Subcutaneous preadipocyte (primary cell): ENCODE measurements at places on chromosomes 2 and 18. TPM values are rescaled to one million over a fixed set of nuclear protein-coding genes. Genes with fewer than 3 reads are reported as not detected.

POTEF gene
- not detected in 2 replicates for total RNA-seq

CCDC68 gene
- total RNA-seq = 1.5 and 2.0 TPM in 2 replicates

HAT1 gene
- 35.6 and 42.2 TPM in 2 replicates for total RNA-seq

SP5 gene
- not detected in 2 replicates for total RNA-seq

REG1B gene
- not detected in 2 replicates for total RNA-seq

MARCHF4 gene
- under 0.01 and 1.6 TPM in 2 replicates for total RNA-seq

CAPG gene
- 86.2 and 140 TPM in 2 replicates for total RNA-seq

C2orf15 gene
- not detected in 2 replicates for total RNA-seq

KIF1A gene
- total RNA-seq = not detected in 2 replicates

DPYSL5 gene
- total RNA-seq = not detected in 2 replicates

GRB14 gene
- 0.37 and 0.78 TPM in 2 replicates for total RNA-seq

DLGAP1 gene
- total RNA-seq = 0.39 and 1.5 TPM in 2 replicates

SERTAD2 gene
- 14.5 and 16.5 TPM in 2 replicates for total RNA-seq

LIMS1 gene
- 76.4 and 121 TPM in 2 replicates for total RNA-seq
